Pancreas (tissue), 10 donors: ENCODE measurements at places on chromosomes 2 and 18. TPM values are rescaled to one million over a fixed set of nuclear protein-coding genes. Genes with fewer than 3 reads are reported as not detected.

DNA sequence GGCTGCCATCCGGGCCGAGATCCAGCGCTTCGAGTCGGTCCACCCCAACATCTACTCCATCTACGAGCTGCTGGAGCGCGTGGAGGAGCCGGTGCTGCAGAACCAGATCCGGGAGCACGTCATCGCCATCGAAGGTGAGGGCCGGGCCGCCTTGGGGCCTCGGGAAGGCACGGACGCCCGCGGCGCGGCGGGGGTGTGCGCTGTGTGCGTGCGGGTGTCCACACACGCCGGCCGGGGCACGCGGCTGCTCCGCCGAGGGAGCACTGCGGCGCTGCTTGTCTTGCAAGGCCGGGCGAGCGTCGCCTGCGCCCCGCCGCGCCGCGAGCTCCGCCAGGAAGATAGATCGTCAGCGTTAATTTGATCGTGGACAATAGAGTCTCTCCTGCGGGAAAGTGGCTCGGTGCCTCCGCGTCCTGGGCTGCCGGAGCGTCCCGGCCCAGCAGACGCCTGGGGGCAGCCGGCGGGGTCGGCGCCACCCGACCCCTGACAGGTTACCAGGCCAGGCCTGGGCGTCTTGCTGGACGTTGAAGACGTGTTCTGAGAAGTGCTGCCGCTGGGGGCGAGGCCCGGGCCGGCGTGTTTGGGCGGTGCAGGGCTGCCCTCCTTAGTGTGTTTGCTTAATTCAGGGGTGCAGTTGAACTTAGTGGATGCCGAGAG, 1.0 kb downstream of the AGAP1 start:
- no peaks in the 10 kb centered on the region for H3K4me1 ChIP-seq
- H3K27me3 ChIP-seq, result no peaks in the 10 kb centered on the region
- peak; percentile 48 for DNase-seq
- H3K4me3 ChIP-seq, result peak overlapping the region; percentile 64

GRCh38 chr2:85327160-85327821, 498 bp downstream of the TGOLN2 start:
- H3K27me3 ChIP-seq, result no peaks in the 10 kb centered on the region
- DNase-seq, result peak; percentile 37
- peak overlapping the region; percentile 97 for H3K27ac ChIP-seq
- peaks cover 14% of the 10 kb centered on the region for H3K4me1 ChIP-seq
- H3K4me3 ChIP-seq, result peak overlapping the region; percentile 49

GTF3C2 gene
- polyA plus RNA-seq, result 33.1 TPM

- no peak overlapping the region for H3K4me3 ChIP-seq
- no peak overlapping the region for H3K27ac ChIP-seq
- no peaks in the 10 kb centered on the region for H3K36me3 ChIP-seq
- H3K27me3 ChIP-seq, result no peaks in the 10 kb centered on the region
- DNase-seq, result peak; percentile 41
Observed at GRCh38 chr2:109715313-109715805, 78.7 kb upstream of the RGPD5 start.

MAP3K20 gene
- polyA plus RNA-seq, result 4.4 TPM

ADD2 gene
- polyA plus RNA-seq, result 0.38 TPM

SLC8A1 gene
- 1.0 TPM for polyA plus RNA-seq

DNA sequence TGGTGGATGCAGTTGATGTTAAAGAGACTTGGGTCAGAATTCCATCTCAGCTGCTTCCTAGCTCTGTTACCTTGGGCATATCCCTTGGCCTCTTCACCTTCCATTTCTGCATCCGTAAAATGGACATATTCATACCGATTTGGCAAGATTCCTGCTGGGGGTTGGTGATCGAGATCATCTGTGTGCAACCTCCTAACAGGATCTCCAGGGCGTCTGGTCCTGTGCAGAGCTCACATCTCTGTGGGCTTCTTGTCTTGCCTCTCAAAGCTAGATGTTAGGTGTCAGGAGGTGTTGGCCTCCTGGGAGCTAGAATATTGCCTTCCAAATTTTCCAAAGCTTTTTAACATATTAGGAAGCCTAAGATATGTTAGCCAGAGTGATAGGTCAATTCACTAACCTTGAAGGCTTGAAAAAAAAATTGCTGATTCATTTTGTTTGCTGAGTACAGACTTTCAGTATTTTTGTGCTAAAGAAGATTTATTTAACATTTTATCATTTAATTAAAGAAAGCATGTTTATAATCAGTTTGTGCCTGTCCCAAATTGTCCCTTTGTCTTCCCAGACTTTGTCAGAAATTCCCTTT, 69.7 kb upstream of the ZNF516 start:
- no peaks in the 10 kb centered on the region for H3K36me3 ChIP-seq
- DNase-seq, result no peak
- H3K27me3 ChIP-seq, result no peaks in the 10 kb centered on the region
- no peaks in the 10 kb centered on the region for H3K4me1 ChIP-seq

- no peak for DNase-seq
- no peaks in the 10 kb centered on the region for H3K36me3 ChIP-seq
- no peaks in the 10 kb centered on the region for H3K27me3 ChIP-seq
- no peaks in the 10 kb centered on the region for H3K4me1 ChIP-seq
- no peak overlapping the region for H3K27ac ChIP-seq
Observed at GRCh38 chr2:59000796-59001195, 759.7 kb upstream of the FANCL start.

DNA sequence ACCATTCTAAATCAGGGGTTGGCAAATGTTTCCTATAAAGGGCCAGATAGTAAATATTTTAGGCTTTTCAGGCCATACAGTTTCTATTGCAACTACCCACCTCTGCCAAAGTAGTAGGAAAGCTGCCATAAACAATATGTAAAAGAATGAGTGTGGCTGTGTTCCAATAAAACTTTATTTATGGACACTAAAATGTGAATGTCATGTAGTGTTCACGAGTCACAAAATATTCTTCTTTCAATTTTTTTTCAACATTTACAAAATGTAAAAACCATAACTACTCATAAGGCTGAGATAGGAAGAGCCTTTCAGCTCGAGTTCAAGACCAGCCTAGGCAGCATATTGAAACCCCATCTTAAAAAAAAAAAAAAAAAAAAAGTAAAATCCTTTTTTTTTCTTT, 13.4 kb downstream of the KCNG3 start:
- H3K27me3 ChIP-seq, result no peaks in the 10 kb centered on the region
- no peak overlapping the region for H3K4me3 ChIP-seq
- H3K36me3 ChIP-seq, result no peaks in the 10 kb centered on the region

GRCh38 chr2:222709191-222709891, 37.9 kb downstream of the MOGAT1 start:
- no peaks in the 10 kb centered on the region for H3K36me3 ChIP-seq
- H3K27me3 ChIP-seq, result no peaks in the 10 kb centered on the region
- peak; percentile 39 for DNase-seq
- no peak overlapping the region for H3K27ac ChIP-seq

GRCh38 chr18:60082790-60083189, 183.0 kb downstream of the PMAIP1 start:
- H3K27ac ChIP-seq, result no peak overlapping the region
- H3K4me3 ChIP-seq, result no peak overlapping the region
- H3K36me3 ChIP-seq, result no peaks in the 10 kb centered on the region
- no peaks in the 10 kb centered on the region for H3K27me3 ChIP-seq

DNA sequence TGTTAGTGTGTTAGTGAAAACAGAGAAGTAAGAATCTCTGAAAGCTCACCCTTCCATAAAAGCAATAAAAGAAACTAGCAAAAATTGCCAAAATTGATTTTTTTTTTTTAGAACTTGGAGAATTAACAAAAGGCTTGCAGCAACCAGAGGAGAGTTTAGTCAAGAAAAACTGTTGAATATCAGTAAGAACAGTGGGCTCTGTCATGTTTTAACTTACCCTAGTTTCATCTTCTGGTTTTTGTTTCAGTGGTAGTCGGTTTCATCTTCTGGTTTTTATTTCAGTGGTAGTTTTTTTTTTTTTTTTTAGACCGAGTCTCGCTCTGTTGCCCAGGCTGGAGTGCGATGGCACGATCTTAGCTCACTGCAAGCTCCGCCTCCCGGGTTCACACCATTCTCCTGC, 580.9 kb downstream of the NYAP2 start:
- H3K36me3 ChIP-seq, result no peaks in the 10 kb centered on the region
- H3K4me1 ChIP-seq, result no peaks in the 10 kb centered on the region
- H3K27me3 ChIP-seq, result no peaks in the 10 kb centered on the region
- no peak overlapping the region for H3K27ac ChIP-seq
- no peak for DNase-seq
- no peak overlapping the region for H3K4me3 ChIP-seq

GRCh38 chr2:236256366-236256985, 7.7 kb downstream of the ASB18 start:
- no peak for DNase-seq
- no peak overlapping the region for H3K27ac ChIP-seq
- H3K4me1 ChIP-seq, result no peaks in the 10 kb centered on the region
- no peak overlapping the region for H3K4me3 ChIP-seq
- H3K36me3 ChIP-seq, result no peaks in the 10 kb centered on the region
- peaks cover 4% of the 10 kb centered on the region for H3K27me3 ChIP-seq

GLI2 gene
- 0.14 TPM for polyA plus RNA-seq

GRCh38 chr2:197706839-197707207, 1.7 kb downstream of the MARS2 start:
- DNase-seq, result no peak
- peak overlapping the region; percentile 80 for H3K4me3 ChIP-seq
- H3K27me3 ChIP-seq, result no peaks in the 10 kb centered on the region
- H3K27ac ChIP-seq, result no peak overlapping the region

UGT1A5 gene
- not detected for polyA plus RNA-seq

LTBP1 gene
- polyA plus RNA-seq, result 1.7 TPM

- no peak for DNase-seq
- H3K27ac ChIP-seq, result no peak overlapping the region
- H3K36me3 ChIP-seq, result no peaks in the 10 kb centered on the region
- no peak overlapping the region for H3K4me3 ChIP-seq
- no peaks in the 10 kb centered on the region for H3K4me1 ChIP-seq
Observed at GRCh38 chr2:182649316-182649715, 66.7 kb upstream of the DNAJC10 start.

DNA sequence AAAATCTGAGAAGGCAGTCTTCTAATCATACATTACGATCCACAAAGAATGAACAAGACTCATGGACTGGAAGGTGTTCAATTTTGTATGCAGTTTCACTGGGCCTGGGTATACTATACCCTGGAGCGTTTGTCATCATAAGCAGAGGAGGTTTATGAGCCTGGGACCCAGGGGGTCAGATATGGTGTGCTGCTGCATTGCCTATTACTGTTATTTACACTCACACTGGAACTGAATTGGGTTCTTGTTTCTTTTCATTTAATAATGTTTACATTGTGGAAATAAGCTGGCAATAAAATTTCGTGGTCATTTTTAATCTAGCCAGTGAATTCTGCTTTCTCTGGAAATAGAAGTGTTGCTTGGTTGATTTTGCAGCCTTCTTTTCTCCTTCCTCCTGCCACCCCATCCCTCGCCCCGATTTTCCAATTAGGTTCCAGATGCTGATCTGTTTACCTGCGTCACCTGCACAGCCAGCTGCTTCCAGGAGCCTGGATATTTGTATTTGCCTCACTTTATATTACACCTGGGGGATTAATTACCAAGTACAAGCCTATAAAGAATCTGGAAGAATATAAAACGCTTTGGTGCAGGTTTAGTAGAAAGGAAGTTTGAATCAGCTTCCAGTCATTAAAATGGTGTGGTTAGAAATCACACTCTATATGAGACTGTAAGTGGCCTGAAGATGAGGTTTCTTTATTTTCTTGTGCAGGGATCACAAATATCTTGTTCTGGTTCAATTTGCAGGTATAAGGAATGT, 234.4 kb downstream of the SOCS6 start:
- no peak overlapping the region for H3K4me3 ChIP-seq
- H3K36me3 ChIP-seq, result no peaks in the 10 kb centered on the region
- no peak overlapping the region for H3K27ac ChIP-seq
- H3K4me1 ChIP-seq, result no peaks in the 10 kb centered on the region

DNA sequence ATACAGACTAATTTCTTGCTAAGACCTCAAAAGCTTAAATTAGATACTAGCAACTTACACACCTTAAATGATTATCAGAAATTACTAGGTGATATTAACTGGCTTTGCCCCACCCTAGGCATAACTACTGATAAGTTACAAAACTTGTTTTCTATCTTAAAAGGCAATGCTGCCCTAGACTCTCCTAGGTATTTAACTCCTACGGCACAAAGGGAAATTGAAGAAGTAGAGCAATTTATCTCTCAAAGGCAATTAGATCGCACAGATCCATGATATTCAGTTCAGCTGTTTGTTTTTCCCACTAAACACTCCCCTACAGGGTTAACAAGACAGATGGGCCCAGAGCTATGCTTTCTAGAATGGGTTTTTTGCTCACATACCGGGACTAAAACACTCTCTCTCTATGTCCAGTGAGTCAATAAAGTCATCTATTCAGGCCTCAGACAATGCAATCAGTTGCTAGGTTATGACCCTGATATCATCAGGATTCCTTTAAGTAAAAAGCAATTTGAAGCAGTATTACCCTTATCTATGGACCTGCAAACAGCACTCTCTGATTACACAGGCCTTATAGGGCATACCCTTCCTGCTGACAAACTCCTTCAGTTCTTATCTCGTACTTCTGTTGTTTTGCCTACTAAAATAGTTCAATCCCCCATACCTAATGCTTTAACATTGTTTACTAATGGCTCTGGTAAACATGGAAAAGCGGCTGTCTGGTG, 14.3 kb downstream of the MAP3K2 start:
- no peaks in the 10 kb centered on the region for H3K4me1 ChIP-seq
- no peak overlapping the region for H3K27ac ChIP-seq
- no peak for DNase-seq
- H3K27me3 ChIP-seq, result no peaks in the 10 kb centered on the region
- H3K36me3 ChIP-seq, result no peaks in the 10 kb centered on the region
- no peak overlapping the region for H3K4me3 ChIP-seq

CENPA gene
- polyA plus RNA-seq, result 0.23 TPM

GRCh38 chr2:97697252-97698235, 15.8 kb upstream of the ZAP70 start:
- H3K27me3 ChIP-seq, result no peaks in the 10 kb centered on the region
- H3K36me3 ChIP-seq, result no peaks in the 10 kb centered on the region
- no peaks in the 10 kb centered on the region for H3K4me1 ChIP-seq
- H3K27ac ChIP-seq, result no peak overlapping the region
- H3K4me3 ChIP-seq, result no peak overlapping the region

GRCh38 chr2:59754011-59754735, 799.3 kb downstream of the BCL11A start:
- no peak for DNase-seq
- H3K27ac ChIP-seq, result no peak overlapping the region
- no peak overlapping the region for H3K4me3 ChIP-seq
- no peaks in the 10 kb centered on the region for H3K36me3 ChIP-seq
- no peaks in the 10 kb centered on the region for H3K4me1 ChIP-seq

- no peak for DNase-seq
- H3K27me3 ChIP-seq, result no peaks in the 10 kb centered on the region
- H3K4me3 ChIP-seq, result no peak within 1 kb of the TSS
Observed at GRCh38 chr2:232455426-232456255, at the start of gene ALPI. Gene ALPI, plus strand, starts transcription at chr2:232456153. Its CDS starts 47 bp downstream, at chr2:232456200.
